NCI-H1105 (cell line): ENCODE measurements at places on chromosomes 11 and 22.

- DNase-seq = no peak
Observed at GRCh38 chr11:74011360-74012073, 2.6 kb upstream of the UCP3 start.

DNA sequence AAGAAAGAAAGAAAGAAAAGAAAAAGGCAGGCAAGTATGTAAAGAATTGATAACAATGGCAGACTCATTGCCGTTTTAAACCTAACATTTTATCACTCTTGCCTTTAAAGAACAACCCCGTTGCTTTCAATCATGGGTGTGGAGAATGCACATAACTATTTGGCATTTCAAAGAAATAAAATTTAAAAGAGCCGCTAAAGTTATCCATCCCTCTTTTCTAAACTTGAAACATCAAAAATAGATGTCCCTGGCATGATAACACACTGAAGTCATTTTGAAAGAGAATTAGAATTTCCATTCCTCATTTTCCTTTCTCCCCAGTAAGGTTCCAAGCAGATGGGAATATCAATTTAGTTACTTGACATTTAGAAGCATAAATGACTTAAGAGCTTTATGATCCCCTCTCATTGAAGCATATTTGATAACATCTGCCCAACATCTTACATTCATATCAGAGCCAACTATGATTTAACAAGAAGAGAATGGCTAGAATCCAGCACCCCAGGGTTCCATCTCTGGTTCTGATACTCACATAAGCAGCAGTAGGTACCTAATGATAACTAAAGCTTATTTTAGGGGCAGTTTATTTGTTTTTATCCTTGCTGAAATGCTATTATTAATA lies 529.6 kb upstream of the LRRC4C start:
- no peak for DNase-seq

DNA sequence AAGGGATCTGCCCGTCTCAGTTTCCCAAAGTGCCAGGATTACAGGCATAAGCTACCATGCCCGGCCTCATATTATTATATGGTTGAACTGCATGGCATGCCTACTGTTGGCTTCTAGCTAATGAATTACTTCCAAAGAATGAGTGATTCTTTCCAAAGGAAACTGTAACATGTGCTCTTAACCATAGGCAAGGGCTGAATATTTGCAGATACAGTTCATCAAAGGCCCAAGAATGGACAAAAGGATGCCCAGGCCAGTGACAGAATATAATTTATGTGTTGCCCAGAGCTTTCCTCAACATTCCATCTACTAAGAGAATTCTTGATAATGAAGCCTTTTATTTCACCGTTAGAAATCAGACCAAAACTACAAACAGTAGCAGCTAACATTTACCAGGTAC lies 27.0 kb upstream of the CCDC89 start:
- no peak for DNase-seq

DNA sequence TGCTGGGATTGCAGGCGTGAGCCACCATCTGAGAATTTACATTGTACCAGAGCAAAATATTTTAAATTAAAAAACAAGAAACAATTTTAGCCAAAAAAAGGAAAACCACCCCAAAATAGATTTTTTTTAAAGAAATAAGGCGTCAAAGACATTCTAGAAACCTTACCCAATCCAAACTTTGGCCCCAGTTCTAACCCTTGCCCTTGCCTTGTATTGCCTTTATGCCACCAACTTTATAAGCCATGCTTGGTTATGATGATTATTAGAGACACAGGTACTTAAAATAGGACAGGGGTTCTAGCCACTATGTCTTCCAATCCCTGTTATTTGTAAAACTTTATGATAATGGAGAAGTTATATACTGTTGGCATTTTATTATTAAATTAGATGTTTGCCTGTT lies 11.8 kb downstream of the C11orf54 start:
- DNase-seq = no peak

GRCh38 chr11:65262776-65263175 lies 1.0 kb downstream of the POLA2 start:
- no peak for DNase-seq

DNA sequence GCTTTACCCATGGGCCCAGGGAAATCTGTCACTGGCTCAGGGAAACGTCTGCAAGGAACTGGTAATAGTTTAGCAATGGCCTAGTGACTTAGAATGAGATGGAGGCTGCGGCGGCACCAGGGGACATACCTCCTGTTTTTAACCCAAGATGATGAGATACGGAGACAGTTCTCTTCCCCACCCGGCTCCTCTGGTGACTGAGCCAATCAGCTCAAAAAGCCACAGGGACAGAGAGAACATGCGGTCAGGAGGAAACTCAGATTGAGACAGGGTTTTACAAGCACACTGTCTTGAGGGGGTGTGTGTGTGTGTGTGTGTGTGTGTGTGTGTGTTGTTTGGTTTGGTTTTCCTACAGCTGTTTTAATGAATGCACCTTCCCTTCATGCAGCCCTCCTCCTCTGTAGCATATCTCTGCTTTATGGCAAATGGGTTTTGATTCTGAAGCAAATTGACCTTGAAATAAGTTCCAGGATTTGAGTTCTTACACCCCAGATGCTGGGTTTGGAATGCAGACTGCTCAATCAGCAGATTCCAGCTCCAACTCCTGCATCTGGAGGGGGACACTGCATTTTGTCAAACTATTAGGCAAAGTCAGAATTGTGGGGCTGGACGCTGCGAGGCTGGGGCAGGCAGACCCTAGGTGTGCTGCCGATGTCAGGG lies 246.2 kb downstream of the NTM start:
- no peak for DNase-seq

DNA sequence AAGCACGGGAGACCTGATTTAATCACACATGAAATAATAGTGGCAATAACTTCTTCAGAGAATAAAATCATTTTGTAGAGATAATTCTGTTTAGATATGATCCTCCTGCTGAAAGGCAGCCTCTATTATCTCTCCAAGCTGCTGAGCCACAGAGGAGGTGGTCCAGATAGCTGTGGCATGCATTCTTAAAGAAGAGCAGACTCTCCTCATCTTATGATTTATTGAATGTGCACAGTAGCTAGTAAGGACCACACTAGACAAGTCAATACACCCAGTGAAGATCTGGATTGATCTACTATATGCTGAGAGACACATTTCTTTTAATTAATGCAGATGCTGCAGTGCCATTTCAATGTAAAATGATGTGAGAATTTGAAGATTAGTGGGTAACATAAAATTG lies 552.9 kb upstream of the ANO3 start:
- no peak for DNase-seq

DNA sequence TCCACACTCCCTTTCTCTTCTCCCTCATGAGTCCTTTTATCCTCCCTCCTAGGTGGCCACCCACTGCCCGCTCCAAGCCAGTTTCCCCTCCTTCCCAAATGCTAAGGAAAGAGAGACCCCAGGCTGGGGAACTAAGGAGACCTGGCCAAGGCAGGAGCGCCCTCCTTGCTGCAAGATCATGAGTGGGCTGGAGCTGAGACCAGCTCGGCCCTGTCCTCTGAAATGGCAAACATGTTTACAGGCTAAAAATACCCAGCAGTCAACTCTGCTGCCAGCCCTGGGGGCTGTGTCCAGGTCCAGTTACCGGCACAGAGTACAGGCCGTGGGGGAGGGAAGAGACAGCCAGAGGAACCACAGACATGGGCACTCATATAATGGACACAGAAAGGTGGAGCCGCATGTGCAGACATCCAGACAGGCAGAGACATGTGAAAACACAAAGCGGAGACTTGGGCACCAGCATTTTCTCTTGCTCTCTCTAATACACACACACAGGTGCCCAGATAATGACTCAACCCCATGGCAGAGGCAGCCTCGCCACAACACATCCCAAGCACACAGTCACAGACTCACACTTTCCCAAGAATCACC lies 1.2 kb upstream of the AHNAK start:
- no peak for DNase-seq

GRCh38 chr22:46229701-46230100 lies 20.4 kb downstream of the CDPF1 start:
- DNase-seq = no peak

DNA sequence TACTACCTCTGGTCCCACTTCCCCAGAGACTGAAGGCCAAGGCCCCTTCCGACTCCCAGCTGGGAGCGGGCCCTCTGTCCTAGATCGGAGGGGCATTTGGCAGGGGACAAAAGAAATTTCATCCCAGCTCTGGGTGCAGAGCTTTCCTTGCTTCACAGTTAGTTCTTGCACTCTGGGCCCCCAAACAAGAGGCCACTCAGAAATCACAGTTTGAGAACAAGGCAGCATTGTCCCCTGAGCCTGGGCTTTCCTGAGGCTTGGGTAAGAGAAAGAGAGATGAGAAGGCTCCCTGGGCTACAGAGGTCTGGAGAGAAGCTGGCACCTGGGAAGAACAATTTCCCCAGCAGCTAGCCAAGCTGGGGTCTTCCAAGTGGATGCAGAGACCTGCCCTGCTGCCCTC lies 71.8 kb upstream of the NCAM1 start:
- DNase-seq = no peak

GRCh38 chr11:63829823-63830489 lies 9.0 kb upstream of the MARK2 start:
- DNase-seq = no peak

GRCh38 chr11:128607819-128608218 lies 20.5 kb upstream of the ETS1 start:
- no peak for DNase-seq

GRCh38 chr11:3684819-3685172 lies 13.6 kb upstream of the CHRNA10 start:
- no peak for DNase-seq

DNA sequence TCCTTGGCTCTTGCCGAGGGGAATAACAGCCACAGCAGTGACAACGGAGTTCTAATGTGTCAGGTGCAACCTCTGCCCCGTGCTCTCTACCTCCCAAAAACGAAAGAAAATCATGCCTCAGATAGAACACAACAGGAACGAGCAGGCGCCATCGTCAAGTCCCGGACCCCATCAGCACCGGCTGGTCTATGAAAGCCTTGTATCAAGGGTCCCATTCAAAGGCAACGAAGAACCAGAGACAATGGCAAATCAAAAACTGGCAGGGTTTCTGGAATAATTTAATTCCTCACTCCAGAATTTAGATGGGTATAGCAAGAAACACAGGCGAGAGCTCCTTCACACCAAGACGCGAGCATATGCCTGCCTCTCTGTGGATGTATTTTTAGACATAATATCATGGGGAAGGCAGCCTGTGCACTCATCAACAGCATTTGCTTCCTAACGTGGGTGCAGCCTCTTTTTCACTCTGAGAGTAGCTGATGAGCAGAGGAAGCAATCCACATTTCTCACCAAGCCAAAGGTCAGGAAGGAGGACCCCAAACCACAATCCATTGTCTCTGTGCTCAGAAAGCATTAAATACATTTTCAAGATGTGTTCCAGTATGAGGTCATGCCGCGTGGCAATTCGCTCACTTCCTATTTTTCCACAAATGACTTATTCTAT lies 193.4 kb upstream of the BLID start:
- no peak for DNase-seq

GRCh38 chr11:96763244-96763643 lies 373.4 kb downstream of the JRKL start:
- no peak for DNase-seq

DNA sequence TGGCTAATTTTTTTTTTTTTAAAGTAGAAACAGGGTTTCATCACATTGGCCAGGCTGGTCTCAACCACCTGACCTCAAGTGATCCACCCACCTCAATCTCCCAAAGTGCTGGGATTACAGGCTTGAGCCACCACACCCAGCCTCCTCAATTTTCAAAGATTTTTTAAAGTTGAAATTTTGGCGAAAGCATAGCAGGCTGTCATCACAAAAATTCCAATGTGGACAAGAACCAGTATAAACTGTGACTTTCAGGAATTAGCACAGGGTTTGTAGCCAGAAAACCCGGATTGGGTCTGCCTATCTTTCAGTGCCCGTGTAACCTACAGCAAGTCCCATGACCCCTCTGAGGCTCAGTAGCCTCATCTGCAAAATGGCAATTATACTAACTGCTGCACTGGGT lies 80.2 kb downstream of the SGSM3 start:
- no peak for DNase-seq

DNA sequence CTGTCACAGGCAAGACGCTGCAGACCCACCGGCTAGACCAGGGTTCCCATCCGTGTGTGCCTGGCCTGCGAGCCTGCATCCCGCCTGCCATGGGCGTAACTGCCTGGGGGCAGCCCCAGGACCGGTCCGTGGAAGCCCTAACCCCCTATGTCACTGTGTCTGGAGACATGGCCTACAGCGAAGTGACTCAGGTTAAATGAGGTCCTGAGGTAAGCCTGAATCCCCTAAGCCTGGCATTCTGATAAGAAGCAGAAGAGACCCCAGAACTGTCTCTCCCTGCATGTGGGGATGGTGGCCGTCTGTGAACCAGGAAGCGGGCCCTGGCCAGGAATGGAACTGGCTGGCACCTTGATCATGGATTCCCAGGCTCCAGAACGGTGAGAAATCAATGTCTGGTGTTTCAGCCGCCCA lies 570.1 kb downstream of the BRD1 start:
- no peak for DNase-seq

DNA sequence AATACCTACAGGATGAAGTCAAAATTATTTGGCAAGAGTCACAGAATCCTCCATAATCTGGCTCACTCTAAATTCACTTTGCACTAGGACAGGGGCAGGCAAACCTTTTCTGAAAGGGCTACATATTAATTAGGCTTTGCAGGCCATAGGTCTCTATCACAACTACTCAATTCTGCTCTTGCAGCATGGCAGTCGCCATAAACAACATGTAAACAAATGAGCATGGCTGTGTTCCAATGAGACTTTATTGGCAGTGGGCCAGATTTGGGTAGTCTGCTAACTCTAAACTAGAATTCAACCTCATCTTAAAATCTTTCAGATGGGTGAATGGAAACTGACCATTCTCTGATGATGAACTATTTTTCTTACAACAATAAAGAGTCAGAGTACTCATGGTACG lies 5.8 kb downstream of the THRSP start:
- DNase-seq = peak; percentile 83
